ENCODE measurements at places on chromosomes 4 and X.

DNA sequence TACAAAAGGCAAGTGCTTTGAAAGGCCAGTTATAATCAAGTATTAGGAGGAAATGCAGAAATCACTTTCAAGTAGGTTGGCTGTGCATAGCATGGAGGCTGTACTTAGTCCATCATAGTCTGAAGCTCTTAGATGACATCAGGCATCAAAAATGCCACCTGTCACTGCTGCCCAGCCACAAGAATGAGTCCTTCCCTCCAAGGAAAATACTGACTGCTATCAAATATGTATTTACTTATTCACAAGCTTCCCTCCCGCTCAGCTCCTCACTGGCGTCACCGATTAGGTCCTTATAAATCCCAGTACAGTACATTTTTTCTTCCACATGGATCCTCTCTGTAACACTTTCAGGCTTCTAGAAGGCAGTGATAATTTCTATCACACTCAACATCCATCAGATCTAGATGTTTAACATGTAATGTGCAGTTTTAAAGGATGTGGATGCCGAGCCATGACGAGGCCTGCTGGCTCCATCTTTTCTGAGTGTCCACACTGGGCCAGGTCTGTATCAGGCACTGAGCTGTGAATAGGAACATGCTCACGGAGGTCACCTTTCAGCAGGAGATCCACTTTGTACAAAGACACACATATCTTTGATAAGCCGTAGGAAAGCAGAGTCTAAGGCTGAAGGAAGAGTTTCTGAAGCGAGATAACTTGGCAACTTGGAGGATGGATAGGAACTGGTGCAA, 121.9 kb downstream of the PALLD start:
- no peak for DNase-seq

- DNase-seq: no peak
Measured at GRCh38 chrX:149274516-149275105, 230.5 kb downstream of the IDS start.

DNA sequence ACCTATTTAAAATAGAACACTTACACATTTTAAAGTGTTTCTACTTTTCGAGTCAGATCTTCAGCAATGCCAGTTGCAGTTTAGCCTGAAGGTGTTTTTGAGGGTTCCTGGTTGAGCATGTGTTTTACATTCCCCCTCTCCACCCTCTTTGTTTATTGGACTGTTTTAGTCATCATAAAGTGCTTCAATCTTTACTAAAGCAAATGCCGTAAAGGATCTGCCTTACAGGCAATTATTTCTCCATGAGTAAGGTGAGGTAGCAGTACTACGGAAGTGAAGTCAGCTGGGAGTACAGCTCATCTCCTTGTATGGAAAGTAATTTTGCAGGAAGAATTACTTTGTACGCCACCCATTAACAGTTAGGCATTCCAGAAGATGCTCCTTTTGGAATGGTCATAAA, 36.9 kb downstream of the PDLIM5 start:
- DNase-seq: no peak

- no peak for DNase-seq
Measured at GRCh38 chr4:15738877-15739276, 36.0 kb downstream of the BST1 start.

GRCh38 chr4:86497980-86498862, 95.9 kb upstream of the PTPN13 start:
- DNase-seq: no peak

GRCh38 chr4:146029939-146030710, 91.5 kb upstream of the ZNF827 start:
- DNase-seq: no peak

- DNase-seq: no peak
Measured at GRCh38 chrX:2888309-2888708, 40.8 kb downstream of the ARSD start.

GRCh38 chr4:119797238-119797894, 168.8 kb upstream of the PDE5A start:
- DNase-seq: no peak

GRCh38 chr4:120927801-120928409, 5.4 kb upstream of the PRDM5 start:
- no peak for DNase-seq

DNA sequence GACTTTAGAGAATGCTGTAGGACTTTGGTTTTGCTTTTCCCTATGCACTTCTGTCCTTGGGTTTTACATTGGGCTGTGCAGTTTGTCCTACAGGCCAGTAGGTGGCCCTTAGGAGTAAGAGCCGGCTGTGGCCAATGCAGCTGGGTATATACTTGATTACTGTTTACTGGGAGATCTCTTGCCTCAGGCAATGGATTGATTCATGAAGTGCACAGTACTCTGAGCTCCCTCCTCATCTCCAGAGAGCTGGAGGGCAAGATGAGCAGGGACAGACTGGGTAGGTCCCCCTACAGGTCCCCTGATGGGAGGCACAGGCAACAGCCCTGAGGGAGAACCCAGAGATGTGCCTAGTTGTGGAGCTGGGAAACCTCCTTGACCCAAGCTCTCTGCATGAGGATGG, 103.8 kb upstream of the QRFPR start:
- no peak for DNase-seq

GRCh38 chr4:1572521-1572920, 111.6 kb downstream of the FAM53A start:
- no peak for DNase-seq
